ENCODE measurements at places on chromosomes 4 and X.

- no peak for DNase-seq
Measured at GRCh38 chr4:141081921-141082395, 51.3 kb downstream of the RNF150 start.

DNA sequence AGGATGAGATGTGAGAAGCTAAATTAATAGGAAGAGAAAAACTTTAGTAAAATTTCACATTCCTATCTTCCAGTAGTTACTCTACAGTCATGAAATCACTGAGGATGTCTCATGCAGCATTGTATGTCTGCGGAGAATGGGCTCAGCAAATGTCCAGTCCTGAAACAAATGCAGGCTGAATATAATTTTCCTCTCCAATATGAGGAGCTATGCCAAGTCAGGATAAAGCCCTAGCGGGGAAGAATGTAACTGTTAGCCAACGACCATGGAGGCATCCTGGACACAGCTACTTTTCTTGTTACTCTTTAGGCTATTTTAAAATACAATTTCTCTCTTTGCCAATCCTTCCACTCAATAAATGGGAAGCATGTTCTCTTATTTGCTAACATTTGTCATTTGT is 127.7 kb downstream of the PRKX start:
- no peak for DNase-seq

GRCh38 chrX:53433651-53434639 is at the start of gene HSD17B10:
TSS of gene HSD17B10 (minus strand) at chrX:53434370. CDS start at chrX:53434345, 25 bp downstream.
- peak; percentile 69 for DNase-seq

DNA sequence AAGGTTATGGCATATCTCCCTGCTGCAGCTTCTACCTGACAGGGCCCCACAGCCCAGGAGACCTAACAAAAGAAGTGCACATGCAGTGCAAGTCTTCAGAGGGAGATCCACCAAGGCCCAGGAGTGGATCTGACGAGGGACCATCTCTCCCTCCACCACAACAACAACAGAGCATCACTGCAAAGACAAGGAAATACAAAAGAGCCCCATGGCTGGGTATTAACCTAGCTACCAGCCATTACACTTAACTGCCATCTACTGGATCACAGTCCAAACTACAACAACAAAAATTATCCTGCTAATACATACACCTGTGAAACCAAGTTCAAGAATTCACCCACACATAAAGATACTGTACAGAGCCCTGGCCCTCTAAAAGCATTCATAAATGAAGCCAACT is 280.2 kb upstream of the SLC7A11 start:
- peak; percentile 24 for DNase-seq

DNA sequence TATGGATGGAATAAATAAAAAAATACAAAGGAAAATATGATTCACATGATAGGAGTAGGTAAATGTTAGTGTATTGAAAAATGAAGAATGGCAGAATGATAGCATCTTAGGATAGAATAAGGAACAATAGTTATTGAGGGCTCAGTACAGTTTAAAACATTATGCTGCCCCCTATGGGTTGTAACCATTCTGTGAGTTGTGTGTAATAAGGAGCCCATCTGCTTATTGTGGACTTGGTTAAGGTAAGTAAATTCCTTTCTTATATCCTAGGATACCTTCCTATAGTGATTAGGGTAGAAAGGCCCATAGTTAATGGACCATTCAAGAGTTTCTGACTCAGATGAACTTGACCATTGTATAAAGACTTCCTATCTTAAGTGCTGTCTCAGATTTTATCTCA is 195.8 kb downstream of the PDHA2 start:
- DNase-seq, result no peak

- DNase-seq, result peak; percentile 44
Measured at GRCh38 chr4:41009411-41009810, 204.9 kb downstream of the APBB2 start.

- no peak for DNase-seq
Measured at GRCh38 chr4:73945140-73945539, 36.7 kb downstream of the PF4 start.

All from AG10803 (cell line).